Ascending aorta (tissue), 2 donors: ENCODE measurements at places on chromosomes 2 and 18. TPM values are rescaled to one million over a fixed set of nuclear protein-coding genes. Genes with fewer than 3 reads are reported as not detected.

DNA sequence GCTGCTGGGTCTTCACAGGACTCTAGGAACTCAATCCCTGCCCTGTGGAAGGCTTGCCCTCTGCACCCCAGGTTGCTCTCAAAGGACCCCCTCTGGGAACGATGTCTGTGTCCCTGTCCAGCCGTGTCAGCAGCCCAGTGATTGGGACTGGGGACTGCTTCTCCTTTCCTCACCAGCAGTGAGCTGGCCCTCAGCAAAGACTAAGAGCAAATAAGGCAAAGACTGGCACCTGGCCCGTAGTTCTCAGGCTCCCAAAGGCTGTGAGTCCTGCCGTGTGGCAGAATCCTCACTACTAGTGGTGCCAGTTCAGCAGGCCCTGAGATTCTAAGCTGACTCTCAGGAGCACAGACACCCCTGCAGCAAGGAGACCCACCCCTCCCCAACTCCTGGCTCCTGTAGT lies 47.8 kb downstream of the TMEM163 start:
- no peaks in the 10 kb centered on the region for H3K27me3 ChIP-seq
- no peak overlapping the region for H3K27ac ChIP-seq
- H3K4me3 ChIP-seq = no peak overlapping the region
- H3K4me1 ChIP-seq = no peaks in the 10 kb centered on the region

MATN3 gene
- 0.64 TPM for total RNA-seq

DNA sequence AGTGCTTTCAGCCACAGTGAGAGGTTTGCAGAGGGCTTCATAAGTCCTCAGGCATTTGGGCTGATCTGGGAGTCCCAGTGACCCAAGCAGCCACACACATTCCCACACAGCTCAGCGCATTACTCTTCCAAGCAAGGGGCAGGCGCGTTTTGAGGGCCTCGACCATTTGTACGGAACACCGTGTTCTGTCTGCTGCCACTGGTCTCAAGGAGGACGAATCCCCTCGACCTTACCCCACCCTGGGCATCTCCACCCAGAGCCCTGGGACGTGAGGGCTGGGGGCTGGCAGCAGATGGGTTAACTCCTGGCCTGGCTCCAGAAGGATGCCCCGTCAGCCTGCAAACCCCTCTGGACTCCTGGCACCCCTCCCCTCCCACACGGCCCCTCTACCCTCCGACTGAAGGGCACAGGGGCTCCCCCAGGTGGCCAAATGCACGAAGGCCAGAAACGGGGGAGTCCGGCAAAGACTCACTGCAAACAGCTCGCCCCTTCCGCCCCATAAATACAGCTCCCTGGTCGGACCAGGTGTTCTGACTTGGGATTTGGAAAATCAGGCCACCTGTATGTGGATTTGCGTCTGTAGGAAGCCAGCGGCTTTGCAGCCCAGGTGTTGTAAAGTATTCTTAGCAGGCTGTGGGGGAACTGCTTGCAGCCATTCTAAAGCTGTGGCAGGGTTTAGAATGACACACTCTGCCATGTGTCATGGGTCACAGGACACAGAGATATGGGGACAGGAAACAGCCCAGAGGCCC lies 33.6 kb upstream of the PTMA start:
- peak; percentile 88 for DNase-seq
- H3K36me3 ChIP-seq = no peaks in the 10 kb centered on the region
- H3K4me3 ChIP-seq = no peak overlapping the region
- peak overlapping the region; percentile 95 for H3K27ac ChIP-seq
- H3K27me3 ChIP-seq = no peaks in the 10 kb centered on the region

- no peak for DNase-seq
- H3K4me1 ChIP-seq = no peaks in the 10 kb centered on the region
- peak overlapping the region; percentile 45 for H3K27ac ChIP-seq
- H3K36me3 ChIP-seq = no peaks in the 10 kb centered on the region
- peak overlapping the region; percentile 81 for H3K4me3 ChIP-seq
Observed at GRCh38 chr2:86336675-86337243, 667 bp downstream of the REEP1 start.

SPHKAP gene
- total RNA-seq = not detected

- no peaks in the 10 kb centered on the region for H3K36me3 ChIP-seq
- DNase-seq = no peak
- H3K4me1 ChIP-seq = peaks cover 4% of the 10 kb centered on the region
- H3K27me3 ChIP-seq = no peaks in the 10 kb centered on the region
Observed at GRCh38 chr18:32301361-32301760, 111.5 kb downstream of the MEP1B start.

DNA sequence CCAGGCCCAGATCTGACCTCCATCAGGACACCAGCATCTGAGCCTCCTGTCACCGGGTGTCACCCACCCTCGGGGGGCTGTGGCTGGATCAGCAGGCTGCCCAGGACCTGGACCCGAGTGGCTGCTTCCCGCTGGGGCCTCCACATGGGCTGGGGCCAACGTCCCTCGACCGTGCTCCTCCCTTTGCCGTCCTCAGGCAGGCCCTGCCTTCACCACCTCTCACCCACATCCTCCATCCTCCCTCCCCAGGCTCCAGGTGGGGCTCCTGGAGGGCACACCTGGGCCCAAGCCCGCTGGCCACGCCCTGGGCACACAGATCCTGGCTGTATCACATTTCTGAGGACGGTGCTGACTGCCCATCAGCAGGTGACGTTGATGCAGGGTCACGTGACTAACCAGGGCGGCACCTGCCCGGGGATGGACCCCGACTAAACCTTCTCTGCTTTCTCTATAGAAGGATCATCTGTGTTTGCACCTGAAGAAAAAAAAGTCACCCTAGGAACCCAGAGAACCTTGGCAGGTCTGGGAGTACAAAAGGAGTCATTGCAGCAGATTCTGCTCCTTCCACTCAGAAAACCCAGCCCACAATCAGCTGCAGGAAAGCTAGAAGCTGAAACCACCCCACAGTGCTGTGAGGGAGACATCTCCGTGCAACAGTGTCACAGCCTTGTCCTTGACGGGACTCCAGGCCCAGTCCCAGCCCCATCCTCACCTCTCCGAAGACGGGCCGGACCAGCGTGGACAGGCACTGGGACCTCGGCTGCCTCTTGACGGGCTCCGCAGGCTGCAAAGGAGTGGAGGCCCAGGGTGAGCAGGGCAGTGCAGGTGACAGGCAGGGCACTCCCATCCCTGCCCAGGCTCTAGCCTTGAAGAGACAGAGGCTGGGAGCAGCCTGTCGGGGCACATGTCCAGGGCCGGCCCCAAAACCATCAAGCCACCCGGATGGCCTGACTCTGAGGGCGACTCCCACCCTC lies 11.2 kb downstream of the STK25 start:
- no peaks in the 10 kb centered on the region for H3K27me3 ChIP-seq
- no peak overlapping the region for H3K4me3 ChIP-seq
- no peak for DNase-seq
- no peak overlapping the region for H3K27ac ChIP-seq

GRCh38 chr2:37394263-37394662 lies 49.8 kb downstream of the QPCT start:
- no peaks in the 10 kb centered on the region for H3K4me1 ChIP-seq
- no peak for DNase-seq
- H3K27ac ChIP-seq = no peak overlapping the region
- H3K4me3 ChIP-seq = no peak overlapping the region
- no peaks in the 10 kb centered on the region for H3K27me3 ChIP-seq
- H3K36me3 ChIP-seq = no peaks in the 10 kb centered on the region
